ENCODE measurements at places on chromosomes 5 and 9. TPM values are rescaled to one million over a fixed set of nuclear protein-coding genes. Genes with fewer than 3 reads are reported as not detected.

DNA sequence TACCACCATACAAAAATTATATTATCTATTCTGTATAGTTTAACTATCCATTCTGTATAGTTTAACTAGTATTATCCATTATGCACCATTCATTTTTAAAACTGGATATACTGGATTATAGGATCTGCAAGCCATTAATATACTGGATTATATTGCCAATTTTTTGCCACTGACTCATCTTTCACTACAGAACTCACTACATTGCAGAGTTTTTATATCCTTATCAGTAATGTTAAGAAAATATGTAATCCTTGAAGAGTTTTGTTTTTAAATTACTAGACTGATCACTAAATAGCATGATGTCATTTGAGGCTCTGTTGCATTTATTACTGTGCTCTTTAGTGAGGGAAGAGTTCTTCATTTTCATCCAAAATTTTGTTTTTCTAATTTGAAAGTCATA lies 109.8 kb upstream of the SNX2 start:
- no peak for DNase-seq

- DNase-seq = no peak
Measured at GRCh38 chr9:136178773-136179075, 26.2 kb downstream of the LHX3 start.

DNA sequence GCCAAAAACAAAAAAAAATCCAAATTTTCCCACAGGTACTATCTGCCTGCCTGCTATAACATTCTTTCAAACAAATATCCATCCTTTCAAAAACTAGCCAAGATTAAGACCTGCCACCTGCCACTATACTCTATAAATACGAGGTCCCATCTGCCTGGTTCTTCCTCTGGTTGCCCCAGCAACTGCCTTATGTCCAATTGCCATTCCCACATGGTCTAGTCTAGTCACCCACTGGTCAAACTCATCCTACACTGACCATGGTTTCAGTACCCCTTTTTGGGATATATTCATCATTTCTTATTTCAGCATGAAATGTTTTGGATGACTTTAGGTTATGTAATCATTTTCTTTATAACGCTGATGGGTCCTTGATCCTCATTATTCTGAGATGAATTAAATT lies 95.1 kb upstream of the CCNG1 start:
- DNase-seq = no peak

DNA sequence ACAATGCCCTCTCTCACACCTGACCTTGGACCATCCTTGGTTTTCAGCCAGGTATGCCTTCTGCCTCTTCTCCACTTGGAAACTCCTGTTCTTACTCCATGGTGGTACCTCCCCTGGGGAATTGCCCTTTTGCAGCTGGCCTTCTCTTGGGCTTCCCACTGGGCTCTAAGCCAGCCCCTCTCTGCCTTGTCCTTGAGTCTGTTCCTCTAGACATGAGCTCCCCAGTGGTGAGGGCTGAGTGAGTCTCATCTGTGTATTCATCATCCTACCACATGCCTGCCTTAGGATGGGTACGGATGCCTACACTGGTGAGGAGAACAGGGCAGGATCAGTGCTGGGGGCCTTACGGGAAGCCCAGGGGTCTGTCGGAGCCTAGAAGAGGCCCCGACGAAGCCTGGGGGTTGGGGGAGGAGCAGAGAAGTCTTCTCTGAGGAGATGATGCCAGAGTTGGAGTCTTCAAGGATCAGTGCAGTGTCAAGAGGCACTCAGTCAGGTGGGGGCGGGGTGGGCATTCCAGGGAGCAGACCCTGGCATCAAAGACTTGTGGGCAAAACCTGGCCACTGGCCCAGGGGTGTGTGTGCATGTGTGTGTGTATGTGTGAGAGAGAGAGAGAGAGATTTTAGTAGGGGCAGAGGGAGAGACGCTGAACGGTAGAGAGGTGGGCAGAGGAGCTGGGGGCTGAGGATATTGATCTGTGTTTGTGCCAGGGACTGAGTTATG lies 5.2 kb upstream of the CRB2 start:
- DNase-seq = no peak

DNA sequence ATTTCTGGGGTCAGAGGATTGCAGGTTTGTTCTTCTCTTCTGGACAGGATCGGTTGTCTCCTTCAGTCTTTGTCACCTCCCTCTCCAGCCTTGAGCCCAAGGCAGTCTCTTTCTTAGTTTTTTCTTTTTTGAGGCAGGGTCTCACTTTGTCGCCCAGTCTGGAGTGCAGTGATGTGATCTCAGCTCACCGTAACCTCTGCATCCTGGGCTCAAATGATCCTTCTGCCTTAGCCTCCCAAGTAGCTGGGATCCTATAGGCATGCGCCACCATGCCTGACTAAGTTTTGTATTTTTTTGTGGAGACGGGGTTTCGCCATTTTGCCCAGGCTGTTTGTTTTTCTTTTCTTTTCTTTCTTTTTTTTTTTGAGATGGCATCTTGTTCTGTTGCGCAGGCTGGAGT lies 6.1 kb downstream of the PRRC2B start:
- no peak for DNase-seq

GRCh38 chr9:123358181-123358905 lies 2.3 kb downstream of the CRB2 start:
- no peak for DNase-seq

RELL2 gene
- polyA plus RNA-seq = 0.15 TPM

ADGRD2 gene
- not detected for polyA plus RNA-seq

WWC1 gene
- 15.5 TPM for polyA plus RNA-seq

HMCN2 gene
- polyA plus RNA-seq = 15.6 TPM
